ENCODE measurements at places on chromosomes 11 and 22.

DNA sequence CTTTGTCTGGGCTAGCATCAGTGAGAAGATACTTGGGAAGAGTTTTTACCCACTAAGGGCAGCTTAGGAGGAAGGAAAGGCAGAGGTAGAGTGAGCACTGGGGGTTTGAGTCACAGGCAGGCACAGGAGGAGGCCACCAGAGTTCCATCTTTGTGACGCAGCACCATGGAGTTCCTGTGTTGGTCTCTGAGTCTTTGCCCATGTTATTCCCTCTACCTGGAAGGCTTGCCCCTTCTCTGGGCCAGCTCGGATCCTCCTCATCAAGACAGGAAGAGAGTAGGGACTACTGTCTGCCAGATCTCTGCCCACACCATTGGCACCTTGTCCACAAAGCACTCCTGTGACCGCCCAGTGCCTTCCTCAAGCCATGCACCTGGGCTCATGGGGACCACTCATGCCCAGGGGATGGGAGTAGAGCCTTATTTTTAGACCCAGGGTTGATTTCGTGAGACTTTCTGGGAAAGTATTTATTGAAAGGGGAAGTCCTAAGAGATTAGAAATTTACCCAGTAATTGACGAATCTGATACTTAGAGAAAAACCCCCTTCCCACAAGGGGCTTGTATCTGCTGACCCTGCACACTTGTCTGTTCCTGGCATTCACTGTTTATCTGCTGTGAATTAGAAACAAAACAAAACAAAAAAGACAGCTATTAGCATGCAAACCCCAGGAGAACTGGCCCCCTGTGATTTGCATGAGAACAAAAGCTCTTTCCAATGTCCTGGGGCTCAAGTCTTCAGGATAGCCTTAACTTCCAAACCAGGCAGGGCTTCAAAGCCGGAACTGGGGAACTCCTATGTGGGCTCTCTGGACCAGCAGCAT is 35.9 kb upstream of the MYEOV start:
- DNase-seq, result no peak

- no peak for DNase-seq
Measured at GRCh38 chr11:46252373-46252914, 25.0 kb upstream of the CREB3L1 start.

DNA sequence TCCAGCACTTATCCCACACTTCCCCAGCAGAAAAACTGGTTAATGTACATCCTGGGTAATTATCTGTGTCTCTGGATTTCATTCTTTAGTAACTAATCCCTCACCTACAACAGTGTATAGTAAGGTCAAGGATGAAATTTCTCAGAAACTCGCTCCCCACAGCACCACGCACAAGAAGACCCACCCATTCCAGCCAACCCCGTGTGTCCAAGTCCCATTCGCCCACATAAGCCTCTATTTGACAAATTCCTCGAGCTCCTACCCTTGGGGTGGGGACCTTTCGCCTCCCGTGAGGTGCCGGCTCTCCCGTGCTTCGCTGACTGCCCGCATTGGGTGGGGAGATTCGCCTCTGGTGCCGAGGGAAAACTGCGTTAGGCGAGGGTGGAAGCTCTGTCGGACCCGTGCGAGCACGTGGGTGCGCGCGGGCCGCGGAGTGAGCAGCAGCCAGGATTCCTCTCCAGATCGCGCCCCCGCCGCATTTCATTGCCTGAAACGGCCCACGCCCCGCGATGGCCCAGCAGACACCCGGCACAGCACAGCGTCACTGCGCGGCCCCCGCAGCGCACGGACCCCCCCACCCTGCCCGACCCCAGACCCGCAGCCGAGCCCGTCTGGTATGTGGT is 866 bp downstream of the EXPH5 start:
- peak; percentile 26 for DNase-seq

DNA sequence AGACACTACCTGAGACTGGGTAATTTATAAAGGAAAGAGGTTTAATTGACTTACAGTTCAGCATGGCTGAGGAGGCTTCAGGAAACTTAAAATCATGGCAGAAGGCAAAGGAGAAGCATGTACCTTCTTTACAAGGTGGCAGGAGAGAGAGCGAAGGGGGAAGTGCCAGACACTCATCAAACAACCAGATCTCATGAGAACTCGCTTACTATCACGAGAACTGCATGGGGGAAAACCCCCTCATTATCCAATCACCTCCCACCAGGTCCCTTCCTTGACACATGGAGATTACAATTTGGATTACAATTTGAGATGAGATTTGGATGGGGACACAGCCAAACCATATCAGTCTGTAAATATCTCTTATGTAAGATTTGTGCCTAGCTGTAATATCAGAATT is 50.9 kb upstream of the ATXN10 start:
- no peak for DNase-seq

DNA sequence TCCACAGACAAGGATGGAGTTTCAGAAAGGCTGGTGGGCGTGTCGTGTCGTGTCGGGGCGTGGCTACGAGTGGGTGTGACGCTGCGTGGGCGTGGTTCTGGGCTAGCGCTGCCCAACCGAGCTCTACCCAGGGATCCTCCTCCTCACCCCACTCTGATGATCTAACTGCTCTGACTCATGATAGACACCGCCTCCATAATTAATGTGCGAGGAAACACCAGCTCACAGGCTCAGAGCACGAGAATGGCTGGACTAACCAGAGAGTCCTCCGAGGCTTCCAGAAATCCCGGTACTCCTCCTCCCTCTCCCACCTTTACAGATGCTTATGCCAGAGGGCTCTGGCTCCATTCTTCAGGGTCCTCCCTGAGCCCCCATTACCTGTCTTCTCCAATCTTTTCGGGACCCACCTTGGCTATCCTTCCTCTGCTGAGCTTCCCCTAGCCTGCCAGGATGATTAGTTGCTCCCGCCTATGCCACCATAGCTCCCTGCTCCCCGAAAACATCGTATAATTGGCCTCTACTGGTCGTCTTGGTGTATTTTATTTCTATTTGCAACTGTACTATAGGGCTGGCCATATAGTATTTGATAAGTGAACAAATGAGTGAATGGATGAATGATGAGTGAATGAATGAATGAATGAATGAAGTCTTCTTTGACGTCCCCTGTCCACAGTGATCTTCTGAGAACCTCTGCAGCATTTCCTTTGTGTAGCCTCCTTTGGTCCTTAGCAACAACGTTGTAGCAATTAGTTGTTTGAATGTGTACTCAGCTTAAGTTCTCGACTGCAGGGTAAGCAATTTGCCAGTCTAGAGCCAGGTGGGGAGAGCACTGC is 21.7 kb downstream of the TMPRSS13 start:
- peak; percentile 57 for DNase-seq

- DNase-seq, result no peak
Measured at GRCh38 chr11:124867700-124868099, 2.5 kb downstream of the ROBO3 start.

DNA sequence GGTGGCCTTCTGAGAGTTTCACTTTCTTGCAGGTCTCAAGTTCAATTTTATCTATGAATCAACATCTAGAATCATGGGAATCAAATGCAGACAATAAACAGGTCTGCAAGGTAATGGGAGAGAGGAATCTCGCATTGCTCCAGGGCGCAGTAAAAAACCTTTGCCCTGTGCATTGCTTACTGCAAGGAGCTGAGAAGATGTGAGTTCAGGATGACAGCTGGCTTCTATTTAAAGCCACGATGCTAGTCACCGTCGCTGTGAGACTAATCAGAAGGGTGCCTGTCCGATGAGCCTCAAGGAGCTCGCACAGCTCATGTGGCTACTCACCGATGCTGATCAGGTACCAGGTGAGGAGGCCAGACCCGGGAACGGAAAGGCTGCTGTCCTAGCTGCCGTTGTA is 30.2 kb upstream of the APOA1 start:
- no peak for DNase-seq
